Cerebellar nuclear complex (tissue), 1 donor: ENCODE measurements at places on chromosomes 5 and 9.
A peak's percentile ranks its signal among the peaks of the same experiment; 100 is the strongest.

DNA sequence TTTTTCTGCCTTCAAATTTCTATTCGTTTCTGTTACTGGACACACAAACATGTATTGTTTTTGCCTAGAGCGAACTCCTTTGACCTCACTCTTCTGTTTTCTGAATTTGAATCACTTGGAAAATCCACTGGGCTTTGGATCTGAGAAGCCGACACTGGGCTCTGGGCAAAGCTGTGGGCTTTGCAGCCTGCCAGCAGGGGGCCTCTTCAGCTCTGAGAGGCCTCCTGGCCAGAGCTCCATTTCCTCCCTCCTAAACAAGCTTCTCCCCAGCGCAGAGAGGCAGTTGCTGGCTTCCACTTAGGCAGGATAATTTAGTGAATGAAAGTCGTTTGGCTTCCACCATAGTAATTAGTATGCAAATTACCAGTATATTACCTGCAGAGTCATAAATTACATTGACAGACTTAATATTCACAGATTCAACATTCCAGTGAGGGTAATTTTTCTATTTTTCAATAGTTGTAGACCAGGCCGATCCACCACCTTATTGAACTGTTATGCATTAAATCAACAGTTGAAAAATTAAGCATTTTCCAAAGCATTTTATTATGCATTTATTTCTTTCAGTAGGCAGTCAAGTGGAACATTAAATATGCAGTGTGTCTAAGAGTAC lies 104.0 kb upstream of the ZNF366 start:
- peak; percentile 17 for DNase-seq

- DNase-seq: no peak
Observed at GRCh38 chr5:91206103-91206502, 177.0 kb downstream of the ARRDC3 start.

DNA sequence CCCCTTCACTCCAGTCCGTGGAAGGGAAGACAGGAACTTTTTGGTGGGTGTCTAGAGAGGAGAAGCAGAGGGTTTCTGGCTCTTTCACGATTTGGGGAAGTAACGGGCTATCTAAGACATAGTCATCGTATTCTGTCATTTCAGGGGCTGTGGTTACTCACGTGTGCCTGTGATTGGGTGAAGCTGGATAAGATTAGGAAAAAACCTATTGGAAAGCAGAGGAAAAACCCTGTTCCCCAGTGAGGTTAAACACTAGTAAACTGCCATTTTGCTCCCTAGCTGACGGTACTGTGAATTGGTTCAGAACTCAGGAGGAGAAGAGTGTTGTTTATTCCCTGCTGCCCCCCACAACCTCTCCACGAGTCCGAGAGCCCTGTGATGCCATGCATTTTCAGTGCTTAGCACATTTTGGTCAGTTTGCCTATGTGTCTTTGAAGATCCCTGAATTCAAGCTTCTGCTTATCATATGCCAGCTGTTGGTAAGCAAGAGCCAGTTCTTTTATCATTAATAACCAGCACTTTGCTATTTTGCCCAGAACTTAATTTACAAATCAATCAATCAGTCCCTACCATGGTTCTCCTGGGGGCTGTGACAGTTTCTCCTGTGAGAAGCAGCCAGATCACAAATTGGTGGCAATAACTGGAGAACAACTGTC lies 45.1 kb upstream of the ROR2 start:
- DNase-seq: no peak

GRCh38 chr5:54942064-54942778 lies 43.2 kb downstream of the ESM1 start:
- DNase-seq: no peak

GRCh38 chr5:151721087-151721646 lies 34.5 kb upstream of the SPARC start:
- DNase-seq: no peak

DNA sequence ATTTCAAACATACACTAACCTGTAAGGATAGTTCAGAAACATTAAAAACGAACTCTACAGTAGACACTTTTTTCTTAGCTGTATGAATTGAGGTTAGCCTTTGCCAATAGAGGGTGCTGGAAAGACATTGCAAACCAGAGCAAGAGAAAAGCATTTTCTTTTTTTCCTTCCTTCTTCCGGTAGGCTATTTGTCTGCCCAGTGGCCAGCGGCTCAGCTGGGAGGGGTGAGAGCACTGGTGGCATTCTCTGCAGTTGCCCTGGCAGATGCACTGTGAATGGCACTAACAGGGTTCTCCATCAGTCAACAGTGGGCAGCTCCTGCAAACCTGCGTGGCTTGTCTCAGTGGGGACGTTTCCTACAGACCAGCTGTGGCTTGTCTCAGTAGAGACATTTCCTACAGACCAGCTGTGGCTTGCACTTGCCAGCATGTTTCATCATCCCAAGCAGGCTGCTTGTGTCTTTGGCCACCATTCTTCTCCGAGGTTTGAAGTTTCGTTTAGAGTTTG lies 984.5 kb upstream of the CDH18 start:
- no peak for DNase-seq

DNA sequence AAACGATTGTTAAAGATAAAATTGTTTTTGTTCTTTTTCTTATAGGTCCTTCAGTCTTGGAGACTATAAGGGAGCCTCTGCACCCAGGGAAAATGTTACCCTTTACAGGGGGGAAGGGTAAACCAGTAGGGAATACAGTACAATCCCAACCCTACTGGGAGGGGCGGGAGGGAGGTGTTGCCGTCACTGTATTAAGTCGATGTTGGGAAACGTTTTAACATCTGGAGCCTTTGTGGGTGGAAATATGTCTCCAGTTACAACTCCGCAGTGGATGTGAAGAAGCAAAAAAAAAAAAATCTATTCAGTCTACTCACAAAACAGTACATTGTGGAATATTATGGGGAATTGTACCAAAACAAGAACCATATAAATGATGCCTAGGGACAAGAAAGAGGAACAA lies 47.2 kb upstream of the FCHO2 start:
- no peak for DNase-seq

DNA sequence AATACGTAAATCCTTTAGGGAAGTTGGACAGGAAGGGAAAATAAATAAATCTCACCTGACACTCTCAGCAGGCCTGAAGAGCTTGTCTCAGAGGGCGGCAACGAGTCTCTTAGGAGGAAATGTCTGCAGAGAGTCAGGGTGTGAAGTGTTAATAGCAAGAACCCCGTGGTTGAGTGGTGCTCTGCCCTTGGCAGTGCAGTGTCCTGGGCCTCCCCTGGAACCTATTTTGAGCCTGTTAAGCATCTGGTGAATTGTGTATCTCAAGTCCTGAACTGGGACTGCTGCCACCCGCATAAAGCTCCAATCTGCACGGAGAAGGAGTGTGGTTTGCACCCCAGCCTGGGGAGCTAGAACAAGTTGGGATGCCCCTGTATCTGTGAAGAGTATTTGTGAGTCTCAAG lies 211.8 kb downstream of the GOLPH3 start:
- no peak for DNase-seq

DNA sequence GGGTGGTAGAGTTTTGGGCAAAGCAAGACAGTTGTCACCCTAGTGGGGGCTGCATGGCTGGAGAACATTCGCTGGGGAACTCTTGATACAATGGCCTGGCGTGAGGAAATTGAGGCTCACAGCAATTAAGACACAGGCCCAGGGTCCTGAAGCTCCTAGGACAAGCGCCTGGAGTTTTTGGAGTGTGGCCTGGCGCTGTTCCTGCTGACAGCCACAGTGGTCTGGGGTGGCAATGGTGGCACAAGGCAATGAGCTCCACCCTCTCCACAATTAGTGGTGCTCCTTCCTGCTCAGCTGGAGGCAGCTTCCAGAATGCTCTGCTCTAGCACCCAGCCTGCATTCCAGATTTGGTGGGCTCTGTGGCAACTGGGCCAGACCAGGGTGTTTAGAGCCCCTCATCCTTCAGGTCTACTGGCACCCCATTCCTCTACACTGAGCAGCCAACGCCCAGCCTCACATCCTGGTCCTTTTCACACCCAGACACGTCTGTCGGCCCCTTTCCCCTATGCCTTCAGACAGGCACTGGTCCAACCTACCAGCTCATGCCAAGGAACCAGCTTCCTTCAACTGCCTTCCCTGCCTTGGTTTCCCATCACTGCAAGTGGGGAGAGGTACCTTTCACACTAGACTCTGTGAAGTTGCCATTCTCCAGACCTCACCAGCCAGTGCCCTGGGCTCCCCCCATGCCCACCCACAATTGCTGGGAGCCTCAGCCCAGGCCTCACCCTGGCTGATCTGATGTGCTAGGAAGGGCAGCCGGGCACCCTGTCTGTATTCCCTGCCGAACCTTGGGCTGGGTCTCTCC lies 138.1 kb upstream of the COL5A1 start:
- no peak for DNase-seq

GRCh38 chr9:112047538-112048066 lies 127.5 kb downstream of the SUSD1 start:
- no peak for DNase-seq

- DNase-seq: no peak
Observed at GRCh38 chr5:10485897-10486296, 44.2 kb downstream of the ROPN1L start.

DNA sequence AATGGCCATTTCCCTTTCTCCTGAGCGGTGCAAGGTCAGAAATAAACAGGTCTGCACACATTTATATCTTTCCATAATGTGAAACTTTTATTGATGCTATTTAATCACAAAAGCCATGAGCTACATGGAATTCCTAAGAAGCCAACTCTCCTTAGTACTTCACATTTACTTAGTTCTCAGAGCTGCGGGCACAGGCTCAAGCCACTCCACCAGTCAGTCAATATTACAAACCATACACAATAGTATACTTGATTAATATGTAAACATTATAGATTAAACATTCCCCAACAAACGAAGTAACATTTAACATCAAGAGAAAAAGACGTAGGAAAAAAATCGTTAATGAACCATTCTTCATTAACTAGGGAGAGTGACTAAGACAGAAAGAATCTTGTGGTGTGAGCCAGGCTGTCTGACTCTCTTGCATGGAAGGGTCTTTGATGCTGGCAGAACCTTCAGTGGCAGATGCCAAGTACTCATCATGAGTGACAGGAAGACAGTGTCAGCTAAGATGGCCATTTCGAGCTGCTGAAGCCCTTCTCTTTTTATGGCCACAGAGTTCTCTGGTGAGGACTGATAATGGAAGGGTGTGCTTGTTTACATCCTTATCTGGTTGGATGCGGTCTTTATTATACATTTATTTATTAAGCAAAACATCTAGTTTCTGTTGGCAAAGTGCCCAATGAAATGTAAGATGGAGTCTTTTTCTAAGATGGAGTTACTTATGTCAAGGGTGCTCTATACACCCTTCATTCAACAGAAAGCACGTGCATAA lies 115.5 kb upstream of the TUT7 start:
- no peak for DNase-seq

DNA sequence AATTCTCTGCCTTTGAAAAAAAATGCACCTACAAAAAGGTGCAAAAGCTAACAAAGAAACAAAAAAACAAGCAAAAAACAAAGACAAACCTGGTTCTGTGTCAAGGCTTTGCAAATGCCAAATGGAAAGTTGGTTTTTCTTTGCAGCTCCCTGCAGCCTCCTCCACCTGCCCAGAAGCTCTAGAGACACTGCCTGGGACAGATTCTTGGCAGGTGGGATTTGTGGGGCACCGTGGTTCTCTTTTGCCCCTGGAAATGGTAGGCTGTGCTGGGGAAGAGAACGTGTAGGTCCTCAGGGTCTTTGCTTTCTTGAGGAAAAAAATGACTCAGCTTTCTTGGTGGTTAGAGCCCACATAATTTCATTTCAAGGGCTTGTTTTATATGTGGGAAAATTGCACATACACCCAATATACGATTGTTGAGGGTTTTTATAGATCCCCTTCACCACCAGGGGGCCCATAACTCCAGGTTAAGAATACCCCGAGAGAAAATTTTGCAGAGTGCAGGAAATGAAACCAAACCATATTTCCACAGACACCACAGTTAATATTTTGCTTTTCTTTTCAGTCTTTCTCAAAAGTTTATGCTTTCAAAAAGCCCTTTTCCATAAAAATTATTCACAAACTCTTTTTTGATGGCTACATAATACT lies 58.7 kb downstream of the NXNL2 start:
- DNase-seq: no peak

GRCh38 chr5:177306674-177307543 lies 3.3 kb downstream of the PRELID1 start:
- DNase-seq: no peak
